Kidney (tissue), 22 donors: ENCODE measurements at places on chromosomes 13 and 19.

- peak; percentile 82 for DNase-seq
These were observed 687 bp downstream of the ILF3 start for GRCh38 chr19:10654610-10655456.

- DNase-seq = no peak
These were observed 195.6 kb downstream of the GGACT start for GRCh38 chr13:100392709-100393630.

DNA sequence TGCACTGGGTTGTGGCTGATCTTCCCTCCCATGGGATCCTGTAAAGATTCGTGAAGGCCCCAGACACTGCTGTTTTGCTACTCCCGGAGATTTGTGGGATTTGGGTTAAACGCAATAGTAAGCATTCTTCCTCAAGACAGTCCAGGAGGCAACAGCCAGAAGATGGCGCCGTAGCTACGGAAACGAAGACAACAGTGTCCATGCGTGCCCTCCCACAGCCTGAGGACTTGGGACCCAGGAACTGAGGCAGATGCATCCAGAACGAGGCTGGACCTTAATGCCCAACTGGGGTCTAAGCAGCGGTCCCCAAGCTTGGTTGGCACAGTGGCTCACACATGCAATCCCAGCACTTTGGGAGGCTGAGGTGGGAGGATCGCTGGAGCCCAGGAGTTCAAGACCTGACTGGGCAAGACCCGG, 57.6 kb upstream of the ZNF507 start:
- peak; percentile 77 for DNase-seq

GRCh38 chr13:90806892-90807291, 540.6 kb upstream of the MIR17HG start:
- no peak for DNase-seq

DNA sequence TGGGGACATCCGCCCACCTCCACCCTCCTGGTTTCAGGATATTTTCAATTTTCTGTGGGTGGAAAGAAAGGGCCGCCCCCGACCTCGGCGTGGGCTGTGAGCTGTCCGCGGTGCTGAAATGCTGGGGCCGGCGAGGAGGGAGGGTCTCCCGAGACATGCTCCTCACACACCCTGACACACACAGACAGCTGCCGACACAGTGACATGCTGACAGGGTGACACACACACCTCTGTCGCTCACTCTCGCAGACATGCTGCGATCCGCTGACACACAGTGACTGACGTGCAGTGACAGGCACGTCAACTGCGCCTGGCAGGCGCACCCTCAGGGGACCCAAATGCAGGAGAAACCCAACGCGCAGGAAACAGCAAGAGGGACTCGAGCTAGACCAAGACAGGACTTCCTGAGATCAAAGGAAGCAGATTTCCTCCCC, 25.1 kb upstream of the MEIS3 start:
- peak; percentile 62 for DNase-seq

GRCh38 chr19:10271543-10272086, 695 bp downstream of the ICAM1 start:
- DNase-seq = peak; percentile 70

DNA sequence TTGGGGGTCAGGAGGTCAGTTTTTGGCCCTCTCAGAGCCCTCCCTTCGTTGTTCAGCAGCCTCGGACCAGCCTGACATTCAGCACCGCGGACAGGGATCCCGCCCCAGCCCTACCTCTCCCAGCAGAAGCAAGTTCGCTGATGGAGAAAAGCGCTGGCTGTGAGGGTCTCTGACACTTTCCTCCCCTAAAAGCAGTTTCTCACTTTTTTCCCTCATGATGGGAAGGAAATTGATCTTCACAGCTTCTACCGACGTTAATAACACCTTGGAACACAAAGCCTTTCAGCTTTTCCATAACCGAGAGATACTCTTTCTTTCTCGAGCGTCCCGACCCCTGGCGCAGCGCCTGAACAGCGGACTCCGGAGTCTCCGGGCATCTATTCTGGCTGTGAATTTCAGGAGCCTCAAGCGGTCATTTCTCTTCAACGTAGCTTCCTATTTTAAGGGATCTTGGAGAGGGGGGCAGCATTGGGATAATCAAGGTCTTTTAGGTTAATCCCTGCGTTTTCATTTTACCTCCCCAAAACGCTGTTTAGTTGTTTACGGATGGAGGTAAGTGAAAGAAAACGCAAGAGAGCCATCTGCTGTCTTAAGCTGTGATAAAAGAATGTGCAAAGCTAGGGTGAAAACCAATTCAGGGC, 467.2 kb downstream of the ITGBL1 start:
- no peak for DNase-seq

GRCh38 chr19:14091813-14092462, 1.4 kb upstream of the SAMD1 start:
- DNase-seq = no peak
